ENCODE measurements at places on chromosomes 3 and 15.

GRCh38 chr3:52313774-52314188, 2.3 kb upstream of the DNAH1 start:
- DNase-seq: peak; percentile 54

GRCh38 chr15:48645558-48646330, at the start of gene FBN1:
Gene FBN1 (minus strand): TSS chr15:48645709. CDS start chr15:48644769, 940 bp downstream.
- peak; percentile 73 for DNase-seq

GRCh38 chr15:79592126-79592525, 160.0 kb downstream of the MINAR1 start:
- no peak for DNase-seq

DNA sequence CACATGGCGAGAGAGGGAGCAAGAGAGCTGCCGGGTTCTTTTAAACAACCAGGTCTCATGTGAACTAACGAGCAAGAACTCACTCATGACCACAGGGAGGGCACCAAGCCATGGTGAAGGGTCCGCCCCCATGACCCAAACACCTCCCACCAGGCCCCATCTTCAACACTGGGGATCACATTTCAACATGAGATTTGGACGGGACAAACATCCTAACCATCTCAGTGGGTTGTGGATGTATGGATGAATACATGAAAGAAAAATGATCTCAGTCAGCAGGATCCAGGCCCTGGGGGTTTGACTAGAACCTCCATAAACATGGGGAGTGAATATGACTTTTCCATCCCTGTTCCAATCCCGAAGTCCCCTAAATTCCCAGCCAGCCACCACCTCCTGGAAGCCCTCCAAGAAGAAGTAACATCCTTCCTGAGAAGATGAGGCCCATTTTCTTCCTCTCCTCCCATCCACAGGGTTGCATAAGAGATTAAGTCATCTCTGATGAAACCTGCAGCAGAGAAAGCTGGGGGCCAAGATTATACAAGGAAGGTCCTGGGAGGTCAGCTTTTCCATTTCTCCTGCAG, 9.5 kb downstream of the CAV3 start:
- no peak for DNase-seq

- no peak for DNase-seq
Observed at GRCh38 chr3:121431726-121432517, 113.9 kb downstream of the POLQ start.

- DNase-seq: no peak
Observed at GRCh38 chr3:52787246-52787645, 7.3 kb upstream of the ITIH3 start.

- DNase-seq: peak; percentile 65
Observed at GRCh38 chr3:195908694-195909581, 587 bp upstream of the TNK2 start.

DNA sequence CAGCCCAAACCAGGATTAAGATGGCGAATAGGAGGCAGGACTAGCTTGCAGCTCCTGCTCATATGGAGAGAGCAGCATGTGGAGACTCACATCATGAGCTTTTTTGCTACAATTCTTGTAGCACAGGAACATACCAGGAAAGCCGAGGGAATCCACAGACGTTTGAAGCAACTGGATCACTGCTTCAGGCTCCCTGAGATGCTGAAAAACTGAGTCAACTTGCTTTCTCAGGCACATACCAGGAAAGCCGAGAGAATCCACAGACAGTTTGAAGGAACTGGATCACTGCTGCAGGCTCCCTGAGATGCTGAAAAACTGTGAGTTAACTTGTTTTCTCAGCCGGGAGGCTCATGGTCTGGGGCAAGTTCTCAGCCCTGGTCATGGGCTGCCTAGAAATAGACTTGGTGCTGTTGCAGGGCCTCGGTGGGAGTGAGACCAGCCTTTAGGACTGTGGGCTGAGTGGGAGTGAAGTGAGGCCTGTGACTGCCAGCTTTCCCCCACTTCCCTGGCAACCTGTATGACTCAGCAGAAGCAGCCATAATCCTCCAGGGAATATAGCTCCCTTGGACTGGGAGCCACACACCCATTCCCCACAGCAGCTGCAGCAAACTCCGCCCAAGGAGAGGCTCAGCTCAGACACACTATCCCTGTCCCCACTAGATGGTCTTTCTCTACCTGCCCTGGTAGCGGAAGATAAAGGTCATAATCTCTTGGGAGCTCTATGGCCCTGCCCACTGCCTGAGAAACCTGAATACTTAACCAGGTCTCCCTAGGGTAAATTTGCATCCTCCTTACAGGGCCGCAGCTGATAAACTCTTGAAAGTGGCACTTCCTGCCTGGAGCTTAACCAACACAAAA, 51.9 kb upstream of the PFN2 start:
- DNase-seq: no peak

GRCh38 chr3:98754483-98754882, 8.7 kb upstream of the ST3GAL6 start:
- DNase-seq: no peak

DNA sequence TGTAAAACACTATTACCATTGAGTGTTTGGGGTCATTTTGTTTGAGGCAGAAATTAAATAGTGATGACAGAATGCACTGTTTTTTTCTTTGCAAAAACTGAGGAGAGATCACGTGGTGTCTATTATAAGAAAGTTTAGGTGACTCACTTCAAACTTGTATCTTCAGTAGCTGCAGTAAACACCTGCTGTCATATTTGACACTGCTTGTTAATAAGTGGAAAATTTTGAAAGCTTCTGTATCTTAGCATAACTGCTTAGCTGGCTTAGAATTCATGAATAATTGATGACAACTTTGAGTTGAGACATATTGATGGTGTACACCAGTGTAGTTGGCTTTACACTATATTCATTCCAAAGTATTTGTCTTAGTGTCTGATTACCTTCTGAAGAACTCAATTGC, 29.7 kb upstream of the MDFIC2 start:
- DNase-seq: no peak

- DNase-seq: peak; percentile 4
Observed at GRCh38 chr3:118501152-118501551, 533.5 kb downstream of the IGSF11 start.

GRCh38 chr15:66796343-66796742, 94.3 kb downstream of the SMAD6 start:
- DNase-seq: no peak

DNA sequence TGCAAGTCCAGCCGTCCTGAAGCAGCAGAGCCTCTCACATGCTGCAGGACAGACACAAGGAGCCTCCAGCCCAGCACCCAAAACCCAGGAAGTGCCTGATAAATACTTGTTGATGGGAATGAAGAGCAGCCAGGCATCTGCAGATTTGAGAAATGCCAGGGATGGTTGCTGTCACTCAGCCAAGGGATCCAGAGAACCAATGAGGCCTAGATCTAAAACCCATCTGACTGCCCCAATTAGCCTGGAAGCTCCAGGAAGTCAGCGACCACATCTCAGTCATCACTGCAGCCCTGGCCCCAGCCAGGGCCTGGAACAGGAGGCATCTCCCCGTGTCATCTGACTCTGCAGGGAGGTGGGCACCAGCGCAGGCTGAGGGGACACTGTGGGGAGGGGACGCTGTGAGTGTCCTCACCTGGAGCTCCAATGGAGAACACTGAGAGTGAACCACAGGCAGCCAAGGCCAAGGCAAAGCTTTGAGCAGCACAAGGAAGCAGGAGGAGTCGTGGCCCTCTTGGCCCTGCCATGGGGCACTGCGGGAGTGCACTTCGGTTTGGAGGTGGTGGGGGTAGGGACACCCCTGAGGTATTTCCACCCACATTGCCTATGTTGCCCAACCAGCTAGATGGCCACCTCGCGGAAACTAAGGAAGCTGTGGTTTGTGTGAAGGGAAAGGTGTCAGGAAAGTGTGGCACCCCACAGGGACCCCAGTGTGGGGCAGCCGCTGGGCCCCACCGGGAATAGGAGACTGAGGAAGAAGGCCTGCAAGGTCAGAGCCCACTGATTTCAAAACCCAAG, 229.5 kb downstream of the VPS13C start:
- DNase-seq: no peak

- no peak for DNase-seq
Observed at GRCh38 chr3:32460031-32460749, 42.5 kb downstream of the CMTM6 start.

- peak; percentile 30 for DNase-seq
Observed at GRCh38 chr15:85380812-85381642, 624 bp downstream of the AKAP13 start.

- no peak for DNase-seq
Observed at GRCh38 chr3:133383175-133383574, 16.7 kb upstream of the BFSP2 start.

DNA sequence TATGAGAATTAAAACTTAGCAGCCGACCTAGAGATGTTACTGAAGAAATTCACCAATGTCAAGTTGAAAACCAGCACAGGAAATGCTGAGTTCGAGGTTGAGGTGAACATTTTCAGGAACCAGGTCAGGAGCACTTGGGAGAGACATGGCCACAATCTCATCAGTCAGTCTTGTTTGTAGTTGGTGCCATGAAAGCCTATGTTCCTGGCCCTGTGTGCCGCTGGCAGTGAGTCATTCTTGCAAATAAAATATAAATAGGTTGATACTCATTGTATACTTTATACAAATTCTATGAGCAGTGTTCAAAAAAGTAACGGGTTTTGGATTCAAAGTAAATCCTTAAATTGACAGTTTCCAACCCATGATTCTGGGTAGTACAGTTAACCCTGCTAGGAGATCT, 1.5 kb upstream of the FSIP1 start:
- no peak for DNase-seq

DNA sequence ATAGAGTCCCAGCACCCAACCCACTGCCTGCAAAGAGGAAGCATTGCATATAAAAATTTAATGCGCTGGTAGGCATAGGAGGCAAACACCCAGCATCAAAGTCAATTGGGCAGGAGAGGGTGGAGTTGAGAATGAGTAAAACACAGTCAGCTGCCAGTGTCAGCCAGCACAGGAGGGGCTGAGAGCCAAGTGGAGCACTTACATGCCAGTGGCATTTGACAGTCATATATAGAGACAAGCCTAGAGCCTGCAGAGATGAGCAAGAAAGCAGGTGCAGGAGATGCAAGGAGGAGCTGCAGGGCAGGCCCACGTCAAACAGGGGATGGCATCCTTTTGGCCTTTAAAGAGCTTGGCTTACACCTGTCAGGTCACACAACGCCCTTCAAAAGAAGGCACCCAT, 27.6 kb upstream of the ZFAND6 start:
- no peak for DNase-seq
